ENCODE measurements at places on chromosomes 16 and 17. TPM values are rescaled to one million over a fixed set of nuclear protein-coding genes. Genes with fewer than 3 reads are reported as not detected.

DNA sequence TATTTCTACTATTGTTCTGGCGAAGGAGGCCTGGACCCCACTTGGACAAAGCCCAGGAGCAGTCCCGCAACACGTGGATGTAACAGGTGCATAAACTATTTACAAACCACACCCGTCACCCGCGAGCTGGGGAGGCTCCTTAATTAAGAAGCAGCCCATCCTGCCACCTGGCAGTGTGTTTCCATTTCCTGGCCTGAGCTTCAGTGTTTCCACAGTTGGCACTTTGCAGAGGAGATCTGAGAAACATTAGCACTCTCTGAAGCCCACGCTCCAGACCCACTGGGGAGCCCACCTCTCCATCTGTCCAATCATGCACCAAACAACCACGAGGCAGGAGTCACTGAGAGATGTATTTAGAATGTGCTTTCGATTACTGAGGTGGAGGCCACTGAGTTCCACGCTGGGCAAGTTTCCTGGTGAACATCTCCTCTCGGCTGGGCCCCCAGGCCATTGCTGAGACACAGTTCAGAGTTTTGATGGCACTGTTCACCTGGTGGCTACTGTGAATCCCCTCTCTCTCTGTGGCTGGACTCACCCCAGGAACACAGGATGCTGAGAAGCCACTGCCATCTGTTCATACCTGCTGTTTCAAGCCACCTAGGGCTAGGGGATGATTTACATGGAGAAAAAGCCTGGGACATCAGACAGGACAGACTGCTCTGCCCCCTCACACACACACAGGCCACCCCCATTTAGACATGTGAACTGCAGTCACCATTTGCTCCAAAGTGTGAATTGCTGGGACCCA lies 129.1 kb downstream of the AIPL1 start:
- no peaks in the 10 kb centered on the region for H3K4me1 ChIP-seq
- peaks cover 70% of the 10 kb centered on the region for H3K27me3 ChIP-seq
- DNase-seq = no peak
- no peaks in the 10 kb centered on the region for H3K36me3 ChIP-seq

- no peaks in the 10 kb centered on the region for H3K4me1 ChIP-seq
- DNase-seq = no peak
- no peak overlapping the region for H3K4me3 ChIP-seq
- no peak overlapping the region for H3K27ac ChIP-seq
- H3K27me3 ChIP-seq = no peaks in the 10 kb centered on the region
Observed at GRCh38 chr17:73612031-73612472, 32.2 kb downstream of the SDK2 start.

- peaks cover 79% of the 10 kb centered on the region for H3K36me3 ChIP-seq
- H3K27me3 ChIP-seq = no peaks in the 10 kb centered on the region
- no peak overlapping the region for H3K4me3 ChIP-seq
- DNase-seq = no peak
- H3K4me1 ChIP-seq = no peaks in the 10 kb centered on the region
- H3K27ac ChIP-seq = no peak overlapping the region
Observed at GRCh38 chr16:89779231-89779908, 37.1 kb downstream of the FANCA start.

DNA sequence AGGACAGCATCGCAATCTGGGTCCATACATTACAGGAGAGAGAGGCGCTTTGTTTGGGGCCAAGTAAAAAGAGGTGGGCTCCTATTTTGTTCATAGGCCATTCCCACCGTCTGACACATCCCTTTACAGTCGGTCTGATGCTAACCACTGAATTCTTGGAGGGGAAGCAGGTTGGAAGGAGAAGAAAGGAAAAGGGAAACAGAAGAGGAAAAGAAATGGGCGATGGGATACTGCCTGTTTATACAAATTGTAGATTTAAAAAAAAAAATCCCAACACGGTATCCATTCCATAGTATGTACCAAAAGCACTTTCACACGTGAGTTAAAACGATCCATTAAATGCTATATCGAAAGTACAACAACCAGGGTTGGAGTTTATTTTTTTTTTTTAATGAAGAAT lies 4.0 kb upstream of the ZFHX3 start:
- no peak for DNase-seq
- no peaks in the 10 kb centered on the region for H3K36me3 ChIP-seq
- H3K27ac ChIP-seq = no peak overlapping the region
- no peak overlapping the region for H3K4me3 ChIP-seq
- no peaks in the 10 kb centered on the region for H3K27me3 ChIP-seq
- H3K4me1 ChIP-seq = peaks cover 70% of the 10 kb centered on the region

- H3K27me3 ChIP-seq = no peaks in the 10 kb centered on the region
- no peak overlapping the region for H3K4me3 ChIP-seq
- no peak overlapping the region for H3K27ac ChIP-seq
- H3K36me3 ChIP-seq = no peaks in the 10 kb centered on the region
Observed at GRCh38 chr16:15899538-15900100, 11.2 kb upstream of the CEP20 start.

DNA sequence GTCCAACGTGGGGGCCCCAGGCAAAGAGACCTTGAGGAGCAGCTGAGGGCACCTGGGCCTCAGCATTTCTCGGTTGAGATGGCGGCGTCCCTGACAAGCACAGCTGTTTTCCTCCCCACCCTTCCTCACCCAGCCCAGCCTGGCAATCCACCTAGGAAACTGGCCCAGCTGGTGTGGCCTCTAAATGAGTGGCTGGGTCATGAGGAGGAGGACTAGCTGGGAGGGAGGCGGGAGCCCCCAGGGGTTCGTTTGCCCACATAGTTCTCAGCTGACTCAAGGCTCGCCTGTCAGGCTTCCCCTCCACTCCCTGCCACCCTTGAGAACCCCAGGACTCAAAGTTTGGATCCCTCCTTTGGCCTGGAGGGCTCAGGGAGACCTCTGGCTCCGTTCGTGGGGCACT lies 5.9 kb downstream of the RNF222 start:
- no peak overlapping the region for H3K27ac ChIP-seq
- DNase-seq = no peak
- no peak overlapping the region for H3K4me3 ChIP-seq
- H3K36me3 ChIP-seq = no peaks in the 10 kb centered on the region

Gene CCDC102A
- 10.3 TPM for total RNA-seq

- H3K4me1 ChIP-seq = no peaks in the 10 kb centered on the region
- H3K27me3 ChIP-seq = peaks cover 86% of the 10 kb centered on the region
- H3K27ac ChIP-seq = no peak overlapping the region
Observed at GRCh38 chr17:79136596-79136995, 62.0 kb downstream of the ENGASE start.

DNA sequence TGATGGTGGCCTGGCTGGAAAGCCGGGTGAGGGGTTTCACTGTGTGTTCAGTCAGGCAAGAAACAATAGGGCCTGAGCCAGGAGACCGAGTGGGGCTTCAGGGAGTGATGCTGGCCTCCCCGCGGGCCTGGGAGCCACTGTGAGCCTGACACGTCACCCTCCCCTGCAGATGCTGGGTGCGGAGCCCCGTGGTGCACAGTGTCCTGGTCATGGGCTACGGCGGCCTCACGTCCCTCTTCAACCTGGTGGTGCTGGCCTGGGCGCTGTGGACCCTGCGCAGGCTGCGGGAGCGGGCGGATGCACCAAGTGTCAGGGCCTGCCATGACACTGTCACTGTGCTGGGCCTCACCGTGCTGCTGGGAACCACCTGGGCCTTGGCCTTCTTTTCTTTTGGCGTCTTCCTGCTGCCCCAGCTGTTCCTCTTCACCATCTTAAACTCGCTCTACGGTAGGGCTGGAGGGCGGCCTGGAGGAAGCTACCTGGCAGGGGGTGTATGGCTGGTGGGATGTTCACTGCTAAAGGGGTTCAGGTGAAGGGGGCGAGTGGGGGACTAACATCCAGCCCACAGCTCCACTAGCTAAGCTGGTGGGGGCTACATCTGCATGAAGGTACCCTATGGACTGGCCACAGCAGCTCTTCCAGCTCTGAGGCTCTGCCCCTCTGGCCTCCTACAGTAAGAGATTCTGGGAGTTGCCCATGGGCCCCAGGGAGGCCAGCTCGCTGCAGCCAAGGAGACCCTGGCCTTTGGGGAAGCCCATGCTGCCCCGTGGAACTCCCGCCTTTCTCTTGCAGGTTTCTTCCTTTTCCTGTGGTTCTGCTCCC lies 32.4 kb downstream of the ADGRG5 start:
- no peak overlapping the region for H3K27ac ChIP-seq
- H3K4me1 ChIP-seq = no peaks in the 10 kb centered on the region
- H3K27me3 ChIP-seq = no peaks in the 10 kb centered on the region
- no peak overlapping the region for H3K4me3 ChIP-seq

DNA sequence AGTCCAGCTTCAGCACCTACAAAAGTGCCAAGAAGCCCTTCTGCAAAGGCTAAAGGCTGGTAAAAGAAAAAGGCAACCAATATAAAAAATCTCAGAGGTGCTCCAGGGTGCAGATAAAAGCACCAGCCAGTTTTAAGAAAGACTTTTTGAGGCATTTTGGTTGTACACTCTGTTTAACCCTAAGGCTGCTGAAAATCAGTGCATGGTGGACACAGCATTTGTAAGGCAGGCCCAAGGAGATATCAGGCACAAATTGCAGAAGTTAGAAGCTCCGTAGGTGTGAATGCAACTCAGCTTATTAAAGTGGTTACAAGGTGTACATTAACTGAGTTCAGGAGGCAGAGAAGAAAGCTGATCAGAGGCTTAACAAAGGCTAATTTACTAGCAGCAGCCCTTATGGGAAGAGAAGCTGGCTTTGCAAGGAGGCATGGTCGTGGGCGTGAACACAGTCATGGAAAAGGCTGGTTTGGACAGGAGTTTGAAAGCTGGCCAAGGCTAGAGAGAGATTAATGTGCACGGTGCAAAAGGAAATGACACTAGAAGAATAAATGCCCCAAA lies 21.1 kb downstream of the ACSM1 start:
- no peaks in the 10 kb centered on the region for H3K4me1 ChIP-seq
- DNase-seq = no peak
- no peaks in the 10 kb centered on the region for H3K27me3 ChIP-seq
- no peaks in the 10 kb centered on the region for H3K36me3 ChIP-seq
- no peak overlapping the region for H3K4me3 ChIP-seq
- no peak overlapping the region for H3K27ac ChIP-seq

- H3K4me1 ChIP-seq = peaks cover 37% of the 10 kb centered on the region
- DNase-seq = peak; percentile 63
- no peaks in the 10 kb centered on the region for H3K27me3 ChIP-seq
- H3K4me3 ChIP-seq = no peak overlapping the region
Observed at GRCh38 chr16:89565506-89566372, 5.3 kb downstream of the RPL13 start.

DNA sequence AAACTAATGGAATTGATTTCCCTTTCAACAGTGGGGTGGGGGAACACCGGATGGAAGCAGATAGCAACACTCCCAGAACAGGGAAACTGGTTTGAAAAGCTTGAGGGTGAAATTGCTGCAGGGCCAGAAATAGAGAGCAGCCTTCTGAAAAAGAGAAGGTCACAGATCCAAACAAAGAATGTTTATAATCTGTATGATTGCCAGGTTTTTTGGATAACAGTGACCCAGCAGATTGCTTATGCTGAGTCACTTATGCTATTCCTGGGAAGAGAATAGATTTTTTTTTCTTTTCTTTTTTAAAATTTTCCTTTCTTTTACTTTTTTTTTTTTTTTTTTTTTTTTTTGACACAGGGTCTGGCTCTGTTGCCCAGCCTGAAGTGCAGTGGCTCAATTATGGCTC lies 641.3 kb downstream of the KCNJ2 start:
- H3K27ac ChIP-seq = no peak overlapping the region
- no peak overlapping the region for H3K4me3 ChIP-seq
- H3K36me3 ChIP-seq = no peaks in the 10 kb centered on the region
- no peaks in the 10 kb centered on the region for H3K27me3 ChIP-seq
- H3K4me1 ChIP-seq = no peaks in the 10 kb centered on the region

DNA sequence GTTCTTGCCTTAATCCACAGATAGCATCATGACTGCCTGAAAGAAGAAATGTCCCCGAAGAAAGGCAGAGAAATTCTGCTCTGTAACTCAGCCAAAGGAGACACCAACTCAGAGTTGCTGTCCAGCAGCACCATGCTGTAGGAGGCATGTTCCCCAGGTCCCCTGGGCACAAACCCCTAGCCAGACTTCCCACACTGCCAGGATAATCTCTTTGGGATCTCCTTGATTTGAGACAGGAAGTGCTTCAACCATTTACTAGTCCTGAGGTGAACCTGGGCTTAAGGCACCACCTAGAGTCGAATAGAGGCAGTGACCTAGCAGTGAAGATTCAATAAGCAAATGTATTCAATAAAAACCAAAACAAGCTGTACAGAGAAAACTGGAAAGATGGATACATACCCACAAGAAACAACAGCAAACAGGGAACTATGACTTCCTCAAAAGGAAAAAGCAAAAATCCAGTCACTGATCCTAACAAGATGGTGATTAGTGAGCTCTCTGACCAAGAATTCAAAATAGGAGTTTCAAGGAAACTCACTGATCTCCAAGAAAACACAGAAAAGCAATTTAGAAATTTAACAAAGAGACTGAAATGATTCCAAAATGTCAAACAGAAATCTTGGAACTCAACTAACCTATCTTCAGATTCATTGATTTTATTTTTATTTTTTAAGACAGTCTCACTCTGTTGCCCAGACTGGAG lies 5.7 kb downstream of the OR4D2 start:
- H3K4me1 ChIP-seq = no peaks in the 10 kb centered on the region
- peaks cover 80% of the 10 kb centered on the region for H3K27me3 ChIP-seq
- H3K27ac ChIP-seq = no peak overlapping the region
- peak; percentile 52 for DNase-seq

Gene TMEM100
- 7.9 TPM for total RNA-seq

GRCh38 chr17:73369111-73369521 lies 57.3 kb upstream of the CDC42EP4 start:
- no peak overlapping the region for H3K27ac ChIP-seq
- no peak overlapping the region for H3K4me3 ChIP-seq
- no peaks in the 10 kb centered on the region for H3K4me1 ChIP-seq
- H3K27me3 ChIP-seq = no peaks in the 10 kb centered on the region
- DNase-seq = no peak

Gene DNAJC7
- 77.4 TPM for total RNA-seq

- no peak for DNase-seq
- H3K4me3 ChIP-seq = no peak overlapping the region
- H3K36me3 ChIP-seq = no peaks in the 10 kb centered on the region
- H3K27ac ChIP-seq = no peak overlapping the region
- no peaks in the 10 kb centered on the region for H3K4me1 ChIP-seq
- no peaks in the 10 kb centered on the region for H3K27me3 ChIP-seq
Observed at GRCh38 chr16:23293016-23293415, 9.1 kb upstream of the SCNN1B start.

GRCh38 chr16:12661656-12662172 lies 142.0 kb downstream of the CPPED1 start:
- DNase-seq = peak; percentile 25
- no peak overlapping the region for H3K27ac ChIP-seq
- H3K36me3 ChIP-seq = no peaks in the 10 kb centered on the region
- no peaks in the 10 kb centered on the region for H3K4me1 ChIP-seq
- H3K4me3 ChIP-seq = no peak overlapping the region

- H3K27me3 ChIP-seq = no peaks in the 10 kb centered on the region
- H3K4me1 ChIP-seq = no peaks in the 10 kb centered on the region
- H3K4me3 ChIP-seq = no peak overlapping the region
- no peak overlapping the region for H3K27ac ChIP-seq
- H3K36me3 ChIP-seq = no peaks in the 10 kb centered on the region
Observed at GRCh38 chr16:81551151-81551808, 106.7 kb downstream of the CMIP start.

- H3K4me1 ChIP-seq = no peaks in the 10 kb centered on the region
- DNase-seq = no peak
- no peaks in the 10 kb centered on the region for H3K36me3 ChIP-seq
Observed at GRCh38 chr17:73826872-73827228, 182.6 kb upstream of the SDK2 start.
